ENCODE measurements at places on chromosomes 7 and 10.

DNA sequence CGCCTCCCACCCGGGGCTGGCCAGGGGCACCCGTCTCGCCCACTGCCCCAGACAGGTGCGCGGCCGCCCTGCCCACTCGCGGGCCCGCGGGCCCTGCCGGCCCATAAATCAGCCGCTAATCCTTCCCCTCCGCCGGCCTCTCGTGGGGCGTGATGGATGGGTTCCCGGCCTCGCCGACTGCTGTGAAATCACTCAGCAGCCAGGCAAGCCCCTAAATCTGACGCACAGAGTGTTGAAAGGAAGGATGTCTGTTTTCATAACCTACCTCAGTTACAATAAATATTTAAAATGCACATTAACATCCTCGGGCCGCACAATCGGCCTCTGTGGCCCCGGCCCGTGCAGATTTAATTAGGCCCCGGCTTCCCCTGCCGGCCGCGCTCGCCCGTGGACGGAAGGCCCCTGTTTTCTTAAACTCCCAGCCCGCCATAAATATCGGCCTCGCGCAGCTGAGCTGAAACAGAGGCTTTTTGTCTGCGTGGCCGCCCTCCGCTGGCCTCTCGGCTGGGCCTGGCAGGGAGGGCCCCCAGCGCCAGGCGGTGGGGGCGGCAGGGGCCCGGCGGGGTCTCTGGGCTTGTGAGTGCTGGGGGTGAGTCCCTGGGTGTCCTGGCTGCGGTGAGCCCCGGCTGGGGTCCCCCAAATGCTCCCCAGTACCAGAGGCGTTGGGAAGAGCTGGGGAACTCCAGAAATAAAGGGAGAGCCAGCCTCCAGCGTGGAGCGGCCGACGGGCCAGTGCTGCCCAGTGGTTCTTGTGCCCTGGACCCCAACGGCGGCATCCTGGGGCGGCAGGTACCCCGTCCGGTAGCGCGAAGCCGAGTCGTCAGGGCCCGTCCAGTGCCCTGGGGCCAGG is 90.7 kb downstream of the UNCX start:
- no peak for DNase-seq

DNA sequence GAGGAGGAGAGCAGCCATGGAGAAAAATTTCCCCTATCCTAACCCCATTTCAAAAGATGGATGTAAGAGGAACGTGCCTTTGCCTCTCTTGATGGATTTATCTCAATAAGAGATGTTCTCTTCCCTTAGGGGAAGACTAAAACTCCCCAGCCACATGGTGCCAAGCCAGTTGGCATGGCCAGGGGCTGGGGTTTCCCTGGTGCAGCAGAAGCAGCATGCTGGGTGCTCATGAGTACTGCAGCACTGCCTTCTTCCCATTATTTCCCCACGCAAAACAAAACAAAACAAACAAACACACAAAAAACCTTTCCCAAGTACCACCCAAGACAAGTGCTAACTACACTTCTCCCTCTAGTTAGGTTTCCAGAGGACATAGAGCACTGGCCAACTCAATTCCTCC is 97.2 kb downstream of the DOCK4 start:
- no peak for DNase-seq

GRCh38 chr10:116587878-116588591 is 2.7 kb upstream of the PNLIPRP1 start:
- DNase-seq: no peak

DNA sequence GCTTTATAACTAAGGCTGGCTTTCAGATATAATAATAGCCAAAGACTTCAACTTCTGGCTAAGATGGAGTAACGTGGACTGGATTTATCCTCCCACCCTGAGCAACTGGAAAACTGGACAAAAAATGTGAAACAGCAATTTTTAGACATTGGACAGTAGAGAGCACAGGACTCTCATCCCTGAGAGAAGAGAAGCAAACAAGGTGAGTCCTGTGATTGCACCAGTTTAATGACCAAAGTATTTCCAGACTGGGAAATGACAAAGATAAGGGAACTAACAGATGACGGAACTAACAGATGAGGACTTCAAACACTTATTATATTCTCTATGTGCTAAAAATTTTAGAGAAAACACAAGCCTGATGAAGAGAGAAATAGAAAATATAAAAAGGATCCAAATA is 175.7 kb upstream of the SLC25A13 start:
- DNase-seq: no peak

- no peak for DNase-seq
Observed at GRCh38 chr10:4270116-4270515, 485.1 kb upstream of the KLF6 start.

DNA sequence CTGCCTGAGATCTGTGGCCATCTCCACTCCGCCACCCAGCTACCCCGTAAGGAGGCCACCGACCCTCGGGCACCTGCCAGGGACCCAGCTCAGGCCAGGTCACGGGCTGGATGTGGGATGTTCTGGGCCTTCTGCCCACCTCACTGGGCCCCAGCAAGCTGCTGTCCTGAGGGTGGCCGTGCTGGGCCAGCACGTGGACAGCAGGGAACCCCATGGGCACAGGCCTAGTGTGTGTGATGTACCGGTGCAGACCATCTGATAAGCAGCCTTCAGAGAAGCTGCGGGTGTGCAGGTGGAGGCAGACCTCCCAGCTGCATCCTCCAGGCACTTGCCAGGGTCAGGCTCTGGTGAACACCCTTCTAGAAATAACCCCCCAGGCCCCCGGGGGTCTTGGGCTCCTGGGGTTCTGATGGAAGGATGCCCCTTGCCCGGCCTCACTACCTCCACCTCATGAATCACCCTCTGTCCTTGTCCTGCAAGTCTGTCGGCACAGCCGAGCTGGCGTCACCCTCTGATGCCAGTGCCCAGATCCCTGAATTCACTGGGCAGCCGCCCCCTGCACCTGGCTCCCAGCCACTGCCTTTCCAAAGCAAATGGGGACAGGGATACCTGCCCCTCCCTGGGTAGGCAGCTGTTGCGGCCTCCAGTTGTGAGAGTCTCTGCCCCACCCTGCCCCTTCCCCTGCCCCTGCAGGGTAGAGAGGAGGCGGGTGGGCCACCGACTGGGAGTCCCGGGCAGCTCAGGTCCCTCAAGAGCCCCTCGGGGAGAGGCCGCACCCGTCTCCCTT is 139.8 kb downstream of the FAM53B start:
- DNase-seq: no peak

GRCh38 chr7:142401951-142402350 is 144.1 kb upstream of the PRSS58 start:
- DNase-seq: no peak

DNA sequence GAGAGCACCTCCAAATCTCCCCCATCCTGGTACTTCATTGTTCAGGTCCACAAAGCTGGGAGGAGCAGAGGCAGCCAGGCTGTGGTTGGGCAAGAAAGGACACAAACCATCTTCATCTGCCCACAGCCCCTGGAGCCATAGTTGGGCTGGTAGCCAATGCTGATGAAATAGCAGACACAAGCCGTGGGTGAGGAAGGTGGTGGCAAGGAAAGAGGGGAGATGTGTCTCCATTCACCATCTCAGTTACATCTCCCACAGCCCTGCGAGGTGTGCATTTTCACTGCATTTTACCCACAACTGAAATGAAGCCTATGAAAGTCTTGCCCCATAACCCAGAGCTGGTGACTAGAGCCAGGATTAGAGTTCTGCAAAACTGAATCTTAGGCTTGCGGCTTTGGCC is 35.0 kb downstream of the PIK3AP1 start:
- no peak for DNase-seq

DNA sequence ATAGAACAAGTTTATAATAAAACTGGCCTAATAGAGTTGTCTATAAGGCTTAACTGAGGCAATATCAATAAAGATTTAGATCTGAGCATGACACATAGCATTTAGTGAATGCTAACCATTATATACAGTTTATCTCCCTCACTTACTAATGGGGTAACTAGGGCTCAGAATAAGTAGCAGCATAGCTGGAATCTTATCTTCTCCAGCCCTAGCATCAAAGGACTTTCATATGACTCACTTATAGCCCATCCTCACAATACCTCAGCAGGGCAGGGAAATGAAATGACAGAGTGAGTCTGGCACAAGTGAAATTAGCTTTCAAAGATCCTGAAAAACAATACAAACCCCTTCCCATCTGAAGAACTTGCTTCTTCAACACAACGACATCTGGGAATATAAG is 362.9 kb downstream of the KIF20B start:
- no peak for DNase-seq

DNA sequence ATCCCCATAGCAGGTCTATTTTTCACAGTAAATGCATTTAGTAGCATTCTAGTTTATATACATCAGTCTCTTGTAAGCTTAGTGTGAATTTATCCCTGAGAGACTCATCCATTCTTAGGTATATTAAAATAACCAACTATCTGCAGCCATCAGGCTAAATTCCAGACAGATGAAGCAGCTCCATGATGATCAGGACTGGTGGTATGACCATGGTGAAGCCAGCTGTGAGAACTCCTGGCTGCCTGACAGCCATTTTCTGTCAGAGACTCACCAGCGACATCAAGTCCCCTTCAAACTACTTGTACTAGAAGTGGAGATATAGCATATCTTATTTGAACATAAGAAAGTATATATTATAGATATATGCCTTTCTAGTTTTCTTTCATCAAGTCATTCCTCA is 70.3 kb upstream of the GSDME start:
- no peak for DNase-seq

DNA sequence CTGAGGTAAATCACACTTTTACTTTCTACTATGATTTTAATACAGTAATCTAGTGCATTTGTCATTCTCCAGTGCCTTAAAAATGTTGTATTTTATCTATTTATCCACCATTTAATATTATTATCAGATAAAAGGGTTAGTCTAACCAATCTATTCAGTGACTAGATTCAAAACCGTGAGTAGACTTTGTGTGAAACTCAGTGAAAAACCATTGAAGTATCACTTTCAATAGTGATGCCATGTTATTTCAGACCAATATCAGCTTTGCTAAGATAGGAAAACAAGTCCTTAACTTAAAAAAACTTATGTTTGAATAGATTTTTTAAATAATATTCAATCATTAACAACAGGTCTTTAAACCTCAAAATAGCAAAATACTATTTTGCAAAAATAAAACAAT is 1628.7 kb downstream of the REEP3 start:
- DNase-seq: no peak

- no peak for DNase-seq
Observed at GRCh38 chr7:13981070-13981469, 8.4 kb downstream of the ETV1 start.

DNA sequence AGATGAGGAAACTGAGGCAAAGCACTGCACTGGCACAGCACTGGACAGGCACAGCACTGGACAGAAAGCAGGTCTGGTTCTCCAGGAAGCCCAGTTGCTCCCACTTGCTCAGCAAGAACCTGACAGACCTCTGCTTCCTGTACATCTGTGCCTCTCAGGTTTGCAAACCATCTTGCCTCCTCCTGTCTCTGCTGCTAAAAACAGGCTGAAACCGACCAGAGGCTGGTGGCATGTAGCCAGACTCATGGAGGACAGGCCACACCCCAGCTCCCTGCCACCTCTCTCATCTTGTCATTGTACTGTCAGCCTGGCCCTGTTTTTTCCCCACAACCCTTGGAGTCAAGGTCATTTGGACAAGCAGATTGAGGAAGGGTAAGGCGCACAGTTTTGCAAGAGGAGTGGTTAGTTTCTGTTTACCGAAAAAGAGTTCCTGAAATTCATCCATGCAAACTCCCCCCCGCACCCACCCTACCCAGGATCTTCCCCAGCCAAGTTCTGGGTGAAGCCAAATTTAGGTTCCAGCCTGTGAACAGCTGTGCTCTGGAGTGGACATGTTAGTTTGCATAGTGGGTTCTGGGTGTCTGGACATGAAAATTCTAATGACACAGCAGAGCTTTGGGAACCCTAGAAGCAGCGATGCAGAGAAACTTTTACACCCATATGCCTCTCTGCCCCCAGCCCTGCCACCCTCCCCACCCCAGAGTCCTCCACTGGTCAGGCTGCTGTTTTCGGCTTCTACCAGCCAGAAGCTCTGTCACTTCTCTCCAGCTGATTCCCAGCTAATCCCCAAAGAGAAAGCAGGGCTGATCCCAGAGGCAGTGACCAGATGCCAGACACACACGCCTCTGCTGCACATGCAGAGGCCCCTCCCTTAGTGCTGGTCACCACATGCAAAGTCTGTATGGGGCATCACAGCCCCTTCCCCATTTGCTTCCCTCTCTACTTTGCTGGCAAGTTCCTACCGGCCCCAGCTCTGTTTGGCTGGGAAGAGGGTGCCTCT is 8.5 kb upstream of the C10orf105 start:
- peak; percentile 41 for DNase-seq

DNA sequence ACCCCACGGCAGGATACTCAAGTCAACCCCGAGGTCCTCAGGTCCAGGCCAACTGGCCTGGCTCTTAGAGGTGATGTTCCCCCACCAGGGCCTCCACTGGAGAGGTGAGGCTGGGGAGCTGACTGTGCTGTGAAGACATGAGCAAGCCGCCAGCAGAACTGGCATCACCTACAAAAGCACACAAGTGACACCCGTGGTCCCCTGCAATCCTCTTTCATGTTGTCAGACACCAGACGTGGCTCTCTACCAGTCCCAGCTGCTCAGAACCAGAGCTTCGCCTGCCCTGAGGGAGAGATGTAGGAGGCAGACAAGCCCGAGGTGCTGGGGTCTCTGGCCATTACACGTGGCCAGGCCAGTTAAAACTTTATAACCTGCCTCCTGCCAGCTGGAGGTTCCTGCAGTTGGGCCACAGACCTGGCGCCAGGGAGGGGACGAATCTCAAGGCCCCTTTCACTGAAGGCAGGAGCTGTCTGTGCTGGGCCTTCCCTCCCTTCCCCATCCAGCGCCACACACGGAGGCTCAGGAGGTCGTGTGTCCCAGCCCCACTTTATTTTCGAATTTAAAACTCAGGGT is 2.2 kb downstream of the COMTD1 start:
- no peak for DNase-seq

- no peak for DNase-seq
Observed at GRCh38 chr10:78299851-78300468, 266.3 kb downstream of the RPS24 start.

DNA sequence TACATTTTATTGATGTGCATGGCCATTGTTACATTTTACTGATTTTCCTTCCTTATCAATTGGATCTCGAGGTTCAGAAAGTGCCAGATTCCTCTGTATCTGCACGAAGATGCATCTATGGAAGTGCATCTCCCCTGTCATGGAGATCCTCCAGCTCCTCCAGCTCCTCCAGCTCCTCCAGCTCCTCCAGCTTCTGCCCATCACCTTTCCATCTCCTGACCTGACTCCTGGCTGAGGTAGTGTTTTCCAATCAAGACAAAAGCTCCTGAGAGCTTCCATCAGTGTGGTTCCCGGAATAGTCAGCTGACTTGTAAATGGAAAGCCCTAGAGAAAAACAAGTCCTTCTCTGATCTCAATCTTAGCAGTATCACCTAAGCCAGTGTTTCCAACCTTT is 90.8 kb upstream of the KLF6 start:
- DNase-seq: no peak

GRCh38 chr10:117541909-117542705 is 439 bp upstream of the EMX2 start:
- peak; percentile 76 for DNase-seq

DNA sequence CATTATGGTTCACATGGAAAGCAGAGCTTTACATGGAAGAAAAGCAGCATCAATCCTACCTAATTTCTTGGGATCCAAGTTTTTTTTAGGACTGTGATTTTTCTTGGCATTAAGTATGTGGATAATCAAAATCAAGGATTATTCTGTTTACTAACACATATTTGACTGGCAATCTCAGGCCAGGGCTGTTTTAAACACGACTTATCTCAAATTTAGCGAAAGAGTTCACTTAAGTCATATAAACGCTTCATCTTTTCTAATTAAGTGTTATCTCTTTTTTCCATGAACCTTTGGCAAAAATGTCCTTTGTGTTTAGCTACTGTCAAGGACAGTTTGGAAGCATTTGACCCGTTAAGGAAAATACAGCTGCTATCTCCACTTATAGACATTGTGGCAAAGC is 92.0 kb downstream of the GNAI1 start:
- no peak for DNase-seq
